ENCODE measurements at places on chromosomes 5 and 9.

DNA sequence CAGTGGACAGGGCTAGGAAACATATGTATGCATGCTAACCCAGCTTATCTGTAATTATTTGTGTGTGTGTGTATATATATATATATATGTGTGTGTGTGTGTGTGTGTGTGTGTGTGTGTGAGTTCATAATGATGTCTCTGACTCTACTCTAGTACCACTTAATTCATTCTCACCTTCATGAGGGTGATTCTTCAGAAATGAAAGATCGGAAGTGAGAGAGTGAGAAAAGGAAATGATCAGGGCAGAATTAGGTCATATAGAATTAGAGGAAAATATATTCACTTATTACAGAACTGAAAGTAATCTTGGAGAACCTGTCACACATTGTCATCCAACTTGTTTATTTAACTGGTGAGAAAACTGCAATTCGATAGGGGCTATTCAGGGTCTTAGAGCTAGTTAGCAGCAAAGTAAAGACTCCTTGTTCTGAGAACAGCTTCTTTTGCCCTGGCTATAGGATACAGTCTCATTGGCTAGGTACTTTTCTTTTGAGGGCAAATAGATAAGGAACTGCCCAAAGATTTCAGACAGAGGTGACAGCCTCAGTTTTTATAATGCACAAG is 58.8 kb downstream of the C9orf153 start:
- DNase-seq, result no peak

- no peak for DNase-seq
Measured at GRCh38 chr5:35890021-35891020, 33.6 kb downstream of the IL7R start.

DNA sequence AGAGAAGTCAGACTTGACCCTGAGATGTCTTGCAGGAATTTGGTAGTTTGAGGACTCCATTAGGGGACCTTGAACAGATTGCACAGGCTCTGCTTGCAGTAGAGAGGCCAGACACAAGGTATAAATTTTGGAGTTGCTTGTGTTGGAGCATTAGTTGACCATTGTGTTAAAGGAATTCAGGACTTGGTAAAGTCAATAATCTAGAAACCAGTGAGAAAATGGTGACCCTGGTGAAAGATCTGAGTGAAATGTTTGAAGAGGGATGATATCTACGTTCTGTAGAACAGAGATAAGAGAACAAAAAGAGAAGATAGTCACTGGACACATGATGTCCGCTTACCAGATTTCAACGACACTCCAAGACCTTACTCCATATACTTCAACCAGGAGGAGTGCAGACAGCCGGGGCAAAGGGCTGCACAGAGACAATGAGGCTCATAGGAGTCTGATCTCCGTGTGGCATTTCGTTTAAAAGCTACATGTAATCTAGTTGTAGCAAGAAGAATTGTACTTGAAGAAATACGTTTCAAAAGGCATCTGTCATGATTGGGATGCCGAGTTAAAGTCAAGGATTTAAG is 13.2 kb downstream of the DNAJC25 start:
- DNase-seq, result no peak

GRCh38 chr9:122281368-122281767 is 16.7 kb downstream of the MRRF start:
- DNase-seq, result no peak

- DNase-seq, result no peak
Measured at GRCh38 chr5:83740741-83741140, 20.1 kb upstream of the HAPLN1 start.

All from mesenchymal stem cell (in vitro differentiated cells and primary cell).